ENCODE measurements at places on chromosomes 16 and 17. TPM values are rescaled to one million over a fixed set of nuclear protein-coding genes. Genes with fewer than 3 reads are reported as not detected.
A peak's percentile ranks its signal among the peaks of the same experiment; 100 is the strongest.

ZNF385C gene
- 0.11 TPM for total RNA-seq

HEXIM1 gene
- total RNA-seq, result 49.8 TPM

PSMD3 gene
- total RNA-seq, result 81.8 TPM

ASPA gene
- 3.5 TPM for total RNA-seq

PYCARD gene
- 51.8 TPM for total RNA-seq

ADAM11 gene
- 0.35 TPM for total RNA-seq

OTOP3 gene
- total RNA-seq, result not detected

PYDC1 gene
- total RNA-seq, result not detected

DNA sequence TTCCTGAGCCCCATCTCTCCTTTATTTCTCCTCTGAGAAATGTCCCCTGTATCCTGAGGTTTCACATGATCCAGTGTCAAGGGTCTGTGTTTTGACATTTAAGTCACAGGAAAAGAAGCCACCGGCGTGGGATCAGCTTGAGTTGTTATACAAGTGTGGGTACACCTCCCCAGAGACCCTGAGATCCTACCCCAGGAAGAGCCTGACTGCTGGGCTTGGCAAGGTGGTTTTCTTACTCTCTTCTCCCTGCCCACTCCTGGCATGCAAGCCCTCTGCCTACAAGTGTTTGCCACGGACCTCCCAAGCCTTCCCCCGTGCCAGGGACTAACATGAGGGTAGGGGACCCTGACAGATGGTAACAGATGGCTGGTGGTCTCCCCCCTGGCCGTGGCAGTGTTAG, 2.8 kb upstream of the ARHGAP27 start:
- no peak for DNase-seq

- DNase-seq, result no peak
These were observed 126.6 kb downstream of the OR1D5 start for GRCh38 chr17:2936771-2937321.

GRCh38 chr17:80720610-80721577, 176.3 kb downstream of the RPTOR start:
- DNase-seq, result no peak

DNA sequence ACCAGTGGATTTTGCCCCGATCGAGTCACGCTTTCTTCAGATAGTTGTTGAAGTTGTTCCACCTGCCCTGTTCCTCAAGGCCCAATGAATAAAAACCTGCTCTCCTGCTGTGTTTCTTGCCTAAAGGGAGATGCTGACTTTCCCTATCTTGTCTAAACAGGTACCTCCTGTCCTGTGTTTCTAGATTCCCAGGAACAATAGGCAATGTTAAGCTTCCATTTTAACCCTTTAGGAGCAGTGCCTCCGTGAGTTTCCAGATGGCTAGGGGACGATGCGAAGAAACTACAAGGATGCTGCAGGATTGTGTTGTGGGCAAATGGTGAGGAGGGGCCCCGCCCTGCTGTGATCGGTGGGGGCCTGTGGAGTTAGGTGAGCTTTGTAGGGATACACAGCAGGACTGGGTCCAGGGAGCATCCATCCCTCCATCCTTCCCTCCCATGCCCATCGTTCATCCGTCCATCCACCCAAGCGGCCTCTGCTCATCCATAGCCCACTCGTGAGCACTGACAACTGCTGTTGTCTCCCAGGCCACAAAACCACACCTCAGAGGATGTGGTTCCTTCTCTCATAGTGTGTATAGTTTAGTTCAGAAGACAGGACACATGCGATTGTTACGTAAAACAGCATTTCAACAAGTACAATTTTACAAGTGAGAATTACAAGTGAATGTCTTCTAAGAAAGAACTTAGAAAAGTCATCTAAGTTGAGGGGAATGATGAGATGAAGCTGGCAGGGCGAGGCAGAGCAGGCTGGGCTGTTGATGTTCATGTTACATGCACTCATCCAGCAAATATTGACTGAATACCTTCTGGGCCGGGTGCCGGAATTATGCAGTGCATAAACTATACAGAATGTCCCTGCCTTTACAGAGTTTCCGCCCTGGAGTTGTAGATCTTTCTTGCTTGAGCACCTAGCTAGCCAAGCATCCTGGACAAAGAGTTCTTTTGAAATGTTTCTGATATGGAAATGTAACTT, 5.2 kb downstream of the ARSG start:
- no peak for DNase-seq

- DNase-seq, result no peak
These were observed 8.0 kb downstream of the FANCA start for GRCh38 chr16:89808475-89808874.

- DNase-seq, result no peak
These were observed 77.3 kb upstream of the CDH5 start for GRCh38 chr16:66289051-66289680.

DNA sequence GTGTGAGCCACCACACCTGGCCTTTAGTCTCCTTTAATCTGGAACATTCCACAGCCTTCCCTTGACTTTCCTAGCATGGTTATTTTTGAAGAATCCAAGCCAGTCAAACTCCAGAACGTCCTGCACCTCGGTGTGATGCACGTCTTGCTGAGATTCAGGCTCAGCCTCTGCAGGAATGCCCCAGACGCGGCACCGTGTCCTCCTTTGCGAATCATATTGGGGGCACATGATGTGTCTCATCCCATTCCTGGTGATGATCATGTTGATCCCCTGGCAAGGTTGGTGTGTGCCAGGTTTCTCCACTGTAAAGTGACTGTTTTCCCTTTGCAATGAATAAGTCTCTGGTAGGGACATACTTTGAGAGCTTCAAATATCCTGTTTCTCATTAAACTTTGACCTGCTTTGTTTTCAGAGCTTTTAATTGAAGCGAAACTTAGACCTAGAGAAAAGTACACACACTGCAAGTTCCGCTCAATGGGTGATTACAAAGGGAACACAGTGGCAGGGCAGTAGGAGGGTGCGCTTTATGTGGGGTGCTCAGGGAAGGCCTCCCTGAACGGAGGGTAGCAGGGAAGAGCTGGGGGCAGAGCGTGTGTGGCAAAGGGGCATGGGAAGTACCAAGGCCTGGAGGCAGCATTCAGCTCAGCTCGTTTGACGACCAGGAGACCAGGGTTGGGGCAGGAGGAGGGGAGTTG, 9.6 kb upstream of the ATP2C2 start:
- no peak for DNase-seq

- no peak for DNase-seq
These were observed 11.9 kb upstream of the TEDC2 start for GRCh38 chr16:2447920-2448583.

DNA sequence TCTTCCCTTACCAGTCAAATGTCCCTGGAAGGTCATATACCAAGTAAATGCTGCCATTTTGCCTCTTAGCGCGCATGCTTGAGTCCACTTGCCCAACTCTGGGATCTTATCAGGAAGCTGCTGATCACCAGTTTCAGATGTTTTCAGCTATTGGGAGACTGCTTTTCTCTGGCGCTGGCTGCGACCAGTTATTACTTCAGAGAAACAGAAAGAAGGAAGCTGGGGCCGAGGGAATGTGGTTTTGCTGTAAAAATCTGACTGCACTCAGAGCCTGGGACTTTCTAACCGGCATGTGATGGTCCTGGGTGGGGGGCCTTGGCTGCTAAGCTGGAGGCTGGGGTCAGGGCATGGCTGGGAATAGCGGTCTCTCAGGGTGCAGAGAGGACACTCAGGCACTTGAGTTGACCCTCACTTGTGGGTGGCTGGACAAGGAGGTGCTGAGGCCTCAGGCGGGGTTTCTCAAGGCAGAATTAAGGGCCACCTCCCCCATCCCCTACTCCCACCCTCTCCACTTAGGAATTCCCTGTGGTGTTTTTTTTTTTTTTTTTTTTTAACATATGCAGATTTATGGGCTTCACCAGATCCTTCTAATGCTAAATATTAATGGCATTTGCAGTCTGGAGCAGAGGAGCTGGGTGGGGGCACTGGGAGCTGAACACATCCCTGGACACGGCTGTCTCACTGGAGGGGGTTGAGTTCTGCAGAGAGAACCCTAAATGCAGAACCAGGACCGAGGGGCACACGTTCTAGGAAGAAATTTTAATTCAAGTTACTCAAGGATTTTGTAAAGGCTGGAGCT, 145.8 kb downstream of the CYLD start:
- no peak for DNase-seq

GRCh38 chr17:72591289-72592241, 470.7 kb downstream of the SOX9 start:
- no peak for DNase-seq

GRCh38 chr17:48487221-48487620, 43.6 kb downstream of the HOXB1 start:
- no peak for DNase-seq

DNA sequence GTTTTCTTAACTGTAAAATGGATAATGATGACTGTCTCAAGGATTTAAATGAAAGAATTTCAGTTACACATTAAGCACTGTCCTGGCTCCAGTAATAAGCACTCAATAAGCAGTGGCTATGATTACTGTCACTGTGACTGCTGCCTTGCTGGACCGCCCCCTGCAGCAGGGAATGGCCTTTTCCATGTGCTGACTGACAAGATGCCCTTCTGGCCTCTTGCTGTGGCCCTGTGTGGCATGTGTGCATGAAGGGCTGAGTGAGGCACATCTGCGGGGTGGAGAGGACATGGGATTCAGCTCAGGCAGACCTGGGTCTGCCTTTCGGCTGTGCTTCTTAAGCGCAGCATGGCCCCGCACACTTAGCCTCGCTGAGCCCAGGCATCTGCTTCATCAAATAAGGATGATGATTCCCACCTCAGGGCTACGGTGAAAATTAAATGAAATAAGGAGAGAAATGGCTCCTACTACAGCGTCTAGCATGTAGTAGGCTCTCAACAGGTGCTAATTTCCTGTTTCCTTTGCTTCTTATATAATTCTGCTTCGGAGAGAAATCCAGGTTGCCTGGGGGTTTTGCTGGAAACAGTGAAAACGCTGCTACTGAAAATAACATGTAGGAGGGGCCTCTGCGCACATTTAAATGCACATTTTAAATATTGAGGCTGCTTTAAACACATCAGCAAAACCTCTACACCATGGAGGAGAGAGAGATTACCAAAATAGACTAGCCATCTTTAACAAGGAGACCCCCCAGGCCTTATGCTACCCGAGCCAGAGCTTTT, 183.9 kb downstream of the PARN start:
- no peak for DNase-seq

GRCh38 chr17:77491921-77492445, 351.2 kb downstream of the SEC14L1 start:
- DNase-seq, result peak; percentile 10

DNA sequence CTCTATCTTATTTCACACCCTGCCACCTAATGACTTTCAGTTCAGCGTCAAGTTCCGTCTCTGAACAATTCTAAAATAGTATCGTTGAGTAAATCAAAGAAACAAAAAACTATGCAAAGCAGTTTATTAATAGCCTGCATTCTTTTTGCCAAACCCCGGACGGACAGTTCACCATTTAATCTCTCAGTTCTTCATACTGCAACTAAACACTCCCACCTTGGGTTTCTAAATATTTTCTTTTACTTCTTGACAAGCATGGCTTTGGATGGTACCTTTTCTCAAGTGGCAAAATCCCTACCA, 1.2 kb downstream of the MYH11 start:
- no peak for DNase-seq

GRCh38 chr17:33562792-33563191, 269.7 kb upstream of the ASIC2 start:
- DNase-seq, result no peak

GRCh38 chr16:46947900-46948547, 25.4 kb downstream of the DNAJA2 start:
- DNase-seq, result no peak

- no peak for DNase-seq
These were observed 131.6 kb downstream of the CDH13 start for GRCh38 chr16:82758406-82758805.

DNA sequence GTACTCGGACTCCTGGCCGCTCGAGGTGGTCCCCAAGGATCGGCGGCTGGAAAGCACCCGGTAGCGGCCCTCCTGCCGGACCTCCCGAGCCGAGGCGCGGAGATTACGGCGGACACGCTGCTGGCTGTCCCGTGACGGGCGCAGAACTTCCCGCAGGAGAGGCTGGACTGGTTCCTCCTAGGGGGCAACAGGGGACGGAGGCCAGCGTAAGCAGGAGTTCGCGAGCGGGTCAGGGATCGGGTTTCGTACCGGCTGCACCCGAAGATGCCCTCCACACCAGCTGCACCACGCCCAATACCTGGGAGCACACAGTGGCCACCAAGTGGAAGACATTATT, 341 bp downstream of the SLC7A6OS start:
- peak; percentile 31 for DNase-seq

DNA sequence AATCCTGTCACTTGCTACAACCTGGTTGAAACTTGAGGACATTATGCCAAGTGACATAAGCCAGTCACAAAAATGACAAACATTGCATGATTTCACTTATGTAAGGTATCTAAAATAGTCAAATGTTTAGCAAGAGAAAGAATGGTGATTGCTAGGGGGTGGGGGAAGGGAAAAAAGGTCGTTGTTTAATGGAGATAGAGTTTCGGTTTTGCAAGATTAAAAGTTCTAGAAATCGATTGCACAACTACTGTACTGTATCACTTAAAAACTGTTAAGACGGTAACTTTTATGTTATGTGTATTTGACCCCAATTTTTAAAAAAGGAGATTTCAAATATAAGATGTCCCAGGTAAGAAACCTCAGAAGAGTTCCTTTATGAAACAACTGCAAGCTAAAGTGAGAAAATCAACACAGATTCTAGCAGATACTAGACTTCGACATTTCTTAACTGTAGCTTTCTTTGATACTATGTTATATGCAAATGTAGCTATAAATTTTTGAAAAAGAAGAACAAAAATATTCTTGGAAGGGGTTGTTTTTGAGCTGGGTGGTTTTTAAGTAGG, 5.9 kb downstream of the MEOX1 start:
- no peak for DNase-seq

GRCh38 chr16:17224879-17225281, 245.9 kb downstream of the XYLT1 start:
- peak; percentile 88 for DNase-seq

DNA sequence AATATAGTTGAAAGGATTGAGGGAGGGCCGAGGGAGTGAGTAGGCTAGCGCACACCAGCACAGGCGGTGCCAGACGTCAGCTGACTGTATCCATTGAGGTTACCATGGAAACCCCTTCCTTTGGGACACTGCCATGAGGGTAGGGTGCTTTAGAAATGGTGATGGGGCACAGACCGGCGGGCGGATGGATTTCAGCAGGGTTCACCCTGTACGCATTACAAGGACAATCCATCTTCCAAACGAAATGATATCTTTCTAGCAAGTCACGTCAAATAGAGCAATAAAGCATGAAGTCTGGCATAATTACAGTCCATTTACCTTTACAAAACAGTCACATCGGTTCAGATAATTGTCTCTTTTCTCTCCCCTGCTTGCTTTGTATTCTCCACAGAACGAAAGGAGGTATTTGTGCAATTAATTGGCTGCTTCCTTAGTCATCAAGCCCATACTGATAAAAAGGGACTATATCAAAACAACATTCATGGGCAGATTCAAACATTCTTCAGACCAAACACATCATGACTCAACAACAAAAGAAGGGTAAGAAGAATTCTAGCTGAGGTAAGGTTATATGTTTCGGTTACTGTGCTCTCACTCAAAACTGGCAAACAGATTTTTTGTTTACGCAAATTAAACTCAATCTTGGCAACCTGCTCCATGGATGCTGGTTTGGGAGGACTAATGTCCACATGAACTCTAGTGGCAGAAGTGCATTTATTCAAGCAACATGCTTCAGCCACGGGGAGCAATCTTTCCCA, 140.6 kb downstream of the CDK5R1 start:
- DNase-seq, result no peak

Measured in adrenal gland (tissue), 19 donors.